Stimulated activated CD8-positive, alpha-beta memory T cell treated with anti-CD3 and anti-CD28 coated beads, Interleukin-4, amount 100 ng/mL, for 4 hours (primary cell): ENCODE measurements at places on chromosomes 4 and X.

DNA sequence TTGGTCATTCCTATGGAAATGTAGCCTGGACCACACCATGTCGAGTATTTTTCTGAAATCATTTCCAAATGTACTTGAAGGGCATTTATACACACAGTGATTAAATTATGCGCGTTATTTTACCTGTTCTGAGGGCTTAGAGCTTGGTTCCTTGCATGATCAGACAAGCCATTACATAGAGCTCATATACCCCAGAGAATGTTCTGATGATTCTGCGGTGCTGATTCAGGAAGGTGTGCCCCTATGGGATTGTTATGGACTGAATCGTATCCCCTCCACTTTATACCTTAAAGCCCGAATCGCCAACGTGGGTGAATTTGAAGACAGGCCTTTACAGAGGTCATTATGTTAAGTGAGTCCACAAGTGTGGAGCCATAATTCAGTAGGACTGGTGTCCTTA lies 848.9 kb downstream of the TRIML1 start:
- no peak for DNase-seq

GRCh38 chr4:74522251-74522991 lies 77.5 kb downstream of the AREG start:
- DNase-seq: no peak

DNA sequence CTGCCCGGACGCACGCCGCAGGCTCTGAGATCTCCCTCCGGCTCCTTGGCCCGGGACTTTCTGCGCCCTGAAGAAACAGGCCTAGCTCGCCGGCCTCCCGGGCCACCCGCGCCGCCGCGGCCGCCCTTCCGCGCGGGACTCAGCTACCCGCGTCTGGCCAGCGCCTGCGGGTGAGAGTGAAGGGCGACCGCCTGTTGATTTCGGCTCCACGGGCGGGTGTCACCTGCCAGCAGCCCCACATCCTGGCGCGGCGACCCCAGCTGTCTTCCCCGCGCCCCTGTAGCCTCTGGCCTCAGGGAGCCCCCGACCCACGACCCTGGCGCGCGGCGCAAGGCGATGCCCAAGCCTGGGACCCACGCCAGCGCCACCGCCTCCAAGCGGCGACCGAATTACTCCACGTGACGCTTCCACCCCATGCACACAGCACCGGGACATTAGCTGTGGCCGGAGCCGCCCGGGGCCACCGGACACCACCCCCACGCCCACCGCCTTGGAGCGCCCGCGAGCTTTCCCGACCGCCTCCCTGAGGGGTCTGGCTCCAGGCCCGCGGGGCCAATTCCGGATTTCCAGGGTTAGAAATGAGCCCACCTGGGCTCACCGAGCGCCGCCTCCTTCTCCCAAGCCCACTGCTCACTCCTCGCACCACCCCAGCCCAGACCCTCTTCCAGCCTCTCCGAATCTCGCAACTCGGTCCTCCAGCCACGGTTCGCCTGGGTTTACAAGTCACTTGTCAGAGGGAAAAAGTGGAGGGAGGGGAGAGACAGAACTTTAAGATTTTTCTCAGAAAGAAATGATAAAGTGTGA lies 10.2 kb downstream of the ARX start:
- DNase-seq: no peak

- no peak for DNase-seq
These were observed 135.0 kb downstream of the RBM46 start for GRCh38 chr4:154916068-154916467.

- DNase-seq: no peak
These were observed 248.2 kb upstream of the TEX13A start for GRCh38 chrX:105468741-105469140.

GRCh38 chr4:5747738-5748375 lies 36.9 kb downstream of the EVC start:
- no peak for DNase-seq

GRCh38 chrX:20668550-20668949 lies 401.8 kb upstream of the RPS6KA3 start:
- no peak for DNase-seq

GRCh38 chrX:72351606-72352334 lies 46.1 kb upstream of the CITED1 start:
- DNase-seq: no peak

GRCh38 chrX:27890611-27891010 lies 82.8 kb downstream of the MAGEB10 start:
- no peak for DNase-seq

- no peak for DNase-seq
These were observed 209.0 kb downstream of the IDS start for GRCh38 chrX:149296092-149296491.

- DNase-seq: peak; percentile 12
These were observed at the start of gene FNIP2 for GRCh38 chr4:158768555-158769174. TSS of gene FNIP2 (plus strand) at chr4:158769026. CDS start at chr4:158769213, 187 bp downstream.

DNA sequence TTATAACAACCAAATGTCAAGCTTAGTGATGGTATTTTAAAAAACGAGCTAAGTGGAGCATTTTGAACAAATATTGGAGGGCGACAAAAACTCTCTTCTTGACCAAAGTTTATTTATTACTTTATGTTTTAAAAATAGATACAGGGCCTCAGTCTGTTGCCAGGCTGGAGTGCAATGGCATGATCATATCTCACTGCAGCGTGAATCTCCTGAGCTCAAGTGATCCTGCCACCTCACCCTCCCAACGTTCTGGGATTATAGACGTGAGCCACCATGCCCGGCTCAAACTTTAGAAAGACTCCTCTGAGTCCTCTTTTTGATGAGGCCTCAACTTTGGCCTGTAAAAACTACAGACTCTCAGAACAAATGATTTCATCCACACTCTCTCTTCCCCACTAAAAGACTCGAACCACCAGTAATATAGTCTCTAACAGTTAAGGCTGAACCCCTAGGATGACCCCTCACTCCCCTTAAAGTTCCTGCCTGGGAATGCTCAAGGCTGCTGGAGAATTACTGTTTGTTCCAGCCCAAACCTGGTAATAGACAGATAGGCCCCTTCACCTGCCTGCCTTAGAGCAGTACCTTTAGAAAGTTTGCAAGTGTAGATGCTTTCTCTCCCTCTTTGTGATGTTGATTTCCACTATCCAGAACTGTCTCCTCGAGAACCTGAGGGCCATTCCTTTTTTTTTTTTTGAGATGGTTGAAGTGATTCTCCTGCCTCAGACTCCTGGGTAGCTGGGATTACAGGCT lies 55.3 kb upstream of the HPSE start:
- no peak for DNase-seq

- DNase-seq: no peak
These were observed 47.3 kb downstream of the SLAIN2 start for GRCh38 chr4:48388525-48389154.

DNA sequence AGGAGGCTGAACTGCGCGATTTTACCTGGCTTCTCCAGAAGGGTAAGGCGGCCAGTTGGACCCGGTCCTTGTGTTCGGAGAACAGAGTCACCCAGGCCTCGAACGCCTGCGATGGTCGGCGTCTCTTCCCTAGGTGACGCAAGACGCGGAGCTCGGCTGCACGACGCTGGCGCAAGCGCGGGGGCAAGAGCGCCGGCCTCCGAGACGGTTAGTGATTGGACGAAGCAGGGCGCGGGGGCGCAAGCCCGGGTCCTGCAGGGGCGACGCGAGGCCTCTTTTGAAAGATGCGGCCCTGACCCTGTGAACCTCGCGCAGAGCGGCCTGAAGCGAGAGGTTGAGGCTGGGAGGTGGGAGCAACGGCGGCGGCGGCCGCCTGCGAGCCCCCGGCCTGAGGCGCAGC lies 428 bp downstream of the ADAD1 start:
- DNase-seq: no peak

- no peak for DNase-seq
These were observed 106.2 kb downstream of the SYTL5 start for GRCh38 chrX:38112566-38112965.

DNA sequence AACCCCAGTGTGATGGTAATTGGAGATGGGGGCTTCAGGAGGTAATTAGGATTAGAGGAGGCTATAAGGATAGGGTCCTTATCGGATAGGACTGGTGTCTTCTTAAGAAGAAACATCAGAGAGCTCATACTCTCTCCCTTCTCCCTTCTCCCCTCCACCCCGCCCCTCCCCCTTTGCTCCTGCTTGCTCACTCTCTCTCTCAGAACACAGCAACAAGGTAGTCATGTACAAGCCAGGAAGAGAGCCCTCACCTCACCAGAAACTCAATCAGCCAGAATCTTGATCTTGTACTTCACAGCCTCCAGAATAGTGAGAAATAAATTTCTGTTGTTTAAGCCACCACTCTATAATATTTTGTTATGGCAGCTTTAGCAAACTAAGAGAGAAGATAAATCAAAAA lies 4.5 kb downstream of the DDX60L start:
- no peak for DNase-seq

DNA sequence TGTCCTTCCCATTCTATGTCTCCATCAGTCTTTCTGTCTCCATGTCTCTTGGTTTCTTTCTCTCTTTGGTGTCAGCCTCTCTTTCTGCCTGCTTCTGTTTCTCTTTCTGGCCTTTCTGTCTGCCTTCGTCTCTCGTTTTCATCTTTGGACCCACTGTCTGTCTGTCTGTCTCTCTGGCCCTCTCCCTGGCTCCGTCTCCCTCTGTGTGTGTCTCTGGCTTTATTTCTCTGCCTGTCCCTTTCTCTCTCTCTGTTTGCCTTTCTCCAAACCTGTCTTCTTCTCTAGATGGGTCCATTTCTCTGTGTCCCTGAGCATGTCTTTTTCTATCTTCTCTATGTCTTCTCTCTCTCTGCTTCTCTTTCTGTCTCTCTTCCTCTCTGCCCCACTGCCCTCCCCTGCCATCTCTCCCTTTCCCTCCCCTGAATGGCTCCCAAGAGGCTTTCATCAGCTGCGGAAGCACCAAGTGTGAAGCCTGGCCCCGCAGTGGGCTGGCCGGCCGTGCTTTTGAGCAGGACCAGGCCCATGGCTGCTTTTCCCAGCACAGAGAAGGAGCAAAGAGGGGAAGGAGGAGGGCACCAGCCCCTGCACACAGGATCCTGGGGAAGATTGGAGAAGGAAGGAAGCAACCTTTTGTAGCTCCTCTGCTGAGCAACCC lies 57.4 kb downstream of the PJA1 start:
- DNase-seq: no peak

DNA sequence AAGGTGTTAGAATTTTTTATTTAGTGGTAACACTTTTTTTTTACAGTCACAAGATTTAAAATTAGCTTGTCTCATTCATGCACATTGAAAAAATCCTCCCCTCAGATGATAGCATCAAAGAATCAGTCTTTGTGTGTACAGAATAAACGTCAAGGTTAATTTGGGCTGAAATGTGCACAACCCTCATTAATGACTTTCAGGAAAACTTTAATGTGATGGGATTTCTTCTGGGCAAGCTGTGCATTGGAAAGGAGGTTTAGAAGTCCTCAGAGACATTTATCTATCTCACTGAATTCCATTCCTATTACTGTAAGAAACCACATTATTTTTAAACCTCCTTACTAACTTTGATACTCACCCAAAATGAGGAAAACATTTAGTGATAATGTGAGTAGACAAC lies 88.2 kb upstream of the TECRL start:
- no peak for DNase-seq

- DNase-seq: no peak
These were observed 4.3 kb downstream of the GK start for GRCh38 chrX:30657196-30658161.
